ENCODE measurements at places on chromosomes 3 and 15.

DNA sequence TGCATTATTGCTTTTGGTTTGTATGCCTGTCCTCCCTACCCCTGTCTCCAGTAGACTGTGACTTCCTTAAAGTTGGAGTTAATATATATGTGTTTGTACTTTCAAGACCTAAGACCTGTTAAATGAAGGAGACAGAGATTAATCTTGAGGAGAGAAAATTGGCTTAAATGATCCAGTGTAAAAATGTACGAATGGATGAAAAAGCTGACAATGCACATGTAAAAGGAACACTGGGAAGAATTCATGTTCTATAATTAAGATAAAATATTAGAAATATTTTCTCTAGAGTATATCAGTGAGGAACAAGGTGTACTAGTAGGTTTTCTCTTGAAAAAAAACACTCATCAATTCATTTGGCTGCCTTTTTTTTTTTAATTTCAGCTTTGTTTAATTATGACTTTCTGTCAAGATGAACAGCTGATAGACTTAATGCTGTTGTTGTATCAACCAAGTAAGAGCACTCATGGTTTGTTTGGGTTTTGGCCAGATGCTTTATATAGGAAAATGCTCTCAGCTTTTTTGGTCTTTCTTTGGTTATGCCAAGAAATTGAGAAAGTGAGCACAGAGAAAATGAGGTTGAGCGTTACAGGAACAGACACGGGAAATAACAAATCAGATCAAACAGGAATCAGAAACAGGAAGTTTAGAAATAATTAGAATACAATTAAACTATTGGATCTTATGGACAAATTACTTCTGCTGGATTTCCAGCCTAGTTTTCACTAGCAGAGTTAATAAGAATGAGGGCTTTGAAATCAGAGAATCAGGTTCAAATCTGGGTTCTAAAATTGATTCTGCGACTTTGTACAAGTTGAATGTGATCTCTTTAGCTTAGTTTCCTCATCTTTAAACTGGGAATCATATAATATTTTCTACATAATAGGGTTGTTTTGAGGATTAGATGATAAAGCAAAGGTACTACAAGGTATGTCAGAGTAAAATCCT, 38.3 kb upstream of the AADAC start:
- DNase-seq = no peak

DNA sequence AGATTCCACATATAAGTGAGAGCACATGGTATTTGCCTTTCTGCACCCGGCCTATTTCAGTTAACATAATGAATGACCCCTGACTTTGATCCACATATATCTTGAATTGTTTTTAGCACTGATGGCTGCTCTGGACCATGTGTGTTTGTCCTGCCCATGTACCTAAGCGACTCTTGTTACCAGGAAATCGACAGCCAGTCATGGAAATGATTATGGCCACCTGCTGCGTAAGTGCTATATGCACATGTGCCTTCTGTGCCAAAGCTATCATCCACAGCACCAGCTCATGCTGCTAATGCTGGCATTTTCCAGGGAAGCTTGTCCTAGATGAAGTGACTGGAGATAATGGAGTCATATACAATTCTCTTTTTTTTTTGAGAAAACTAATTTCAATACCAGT, 103.7 kb downstream of the PEX5L start:
- peak; percentile 81 for DNase-seq

- no peak for DNase-seq
Measured at GRCh38 chr3:49054344-49054862, 25.2 kb upstream of the IMPDH2 start.

- DNase-seq = no peak
Measured at GRCh38 chr3:124800511-124801258, 70.4 kb downstream of the UMPS start.

DNA sequence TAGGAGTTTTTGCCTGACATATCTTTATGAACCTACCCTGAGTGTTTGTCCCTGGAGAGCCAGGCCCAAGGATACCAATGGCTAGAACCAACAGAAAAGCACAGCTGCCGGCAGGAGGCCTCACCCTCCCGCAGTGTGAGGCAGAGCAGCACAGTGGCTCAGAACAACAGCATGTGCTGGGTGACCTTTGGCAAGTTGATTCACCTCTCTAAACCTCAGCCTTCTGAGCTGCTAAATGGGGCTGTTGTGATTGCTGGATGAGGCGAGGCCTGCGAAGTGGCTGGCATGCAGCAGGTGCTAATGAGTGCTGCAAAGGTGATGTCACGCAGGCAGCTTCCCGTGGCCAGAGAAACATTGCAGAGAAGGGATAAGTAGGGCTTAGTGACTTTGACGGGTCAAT, 23.3 kb downstream of the IDH2 start:
- DNase-seq = no peak

DNA sequence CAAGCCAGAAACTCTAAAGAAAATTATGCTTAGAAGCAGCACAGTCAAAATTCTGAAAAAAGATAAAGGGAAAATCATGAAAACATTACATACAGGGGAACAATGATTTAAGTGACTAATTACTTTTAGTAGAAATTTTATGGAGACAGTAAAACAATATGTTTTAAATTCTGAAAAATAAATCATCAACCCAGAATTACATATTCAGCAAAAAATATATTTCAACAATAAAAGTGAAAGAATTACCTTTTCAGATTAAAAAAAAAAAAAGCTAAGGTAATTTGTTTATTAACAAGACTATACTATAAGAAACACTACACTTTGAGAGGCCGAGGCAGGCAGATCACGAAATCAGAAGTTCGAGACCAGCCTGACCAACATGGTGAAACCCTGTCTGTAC, 32.4 kb upstream of the IGF2BP2 start:
- DNase-seq = no peak

GRCh38 chr15:52798529-52799101, 8.5 kb upstream of the ONECUT1 start:
- DNase-seq = no peak
